ENCODE measurements at places on chromosomes 11 and 22. TPM values are rescaled to one million over a fixed set of nuclear protein-coding genes. Genes with fewer than 3 reads are reported as not detected.

OR51E2 gene
- 0.11 TPM for total RNA-seq

CCDC87 gene
- total RNA-seq: 0.25 TPM

UCP3 gene
- 0.11 TPM for total RNA-seq

RFPL1 gene
- total RNA-seq: not detected

KCNQ1 gene
- total RNA-seq: 0.25 TPM

B4GALNT4 gene
- total RNA-seq: 1.8 TPM

SHANK2 gene
- total RNA-seq: 2.8 TPM

GAB2 gene
- 8.3 TPM for total RNA-seq

SLC25A18 gene
- total RNA-seq: under 0.01 TPM

TYR gene
- total RNA-seq: not detected

UBASH3B gene
- 26.6 TPM for total RNA-seq

MLC1 gene
- not detected for total RNA-seq

ADM2 gene
- 1.8 TPM for total RNA-seq

MFRP gene
- total RNA-seq: not detected

DBX1 gene
- not detected for total RNA-seq

KRTAP5-11 gene
- not detected for total RNA-seq

OR51I2 gene
- not detected for total RNA-seq

FGF19 gene
- total RNA-seq: not detected
